A549 treated with Hydrocortisone at 1 μM for 4 hours (cell line): ENCODE measurements at places on chromosomes 4 and X. TPM values are rescaled to one million over a fixed set of nuclear protein-coding genes. Genes with fewer than 3 reads are reported as not detected.

USP27X gene
- 2.9 to 5.2 TPM (median 4.4 TPM) in 5 replicates for total RNA-seq

VEGFC gene
- 8.7 to 10.0 TPM (median 9.4 TPM) in 5 replicates for total RNA-seq

WWC2 gene
- 11.0 to 19.3 TPM (median 17.3 TPM) in 5 replicates for total RNA-seq

IRAK1 gene
- 201 to 219 TPM (median 215 TPM) in 5 replicates for total RNA-seq

XG gene
- 0.03 TPM in 1 of 5 replicates, not detected in the others for total RNA-seq

PDGFRA gene
- 0.24 to 0.75 TPM (median 0.53 TPM) in 5 replicates for total RNA-seq

S100G gene
- not detected in 5 replicates for total RNA-seq

TCEANC gene
- total RNA-seq: 0.59 to 0.99 TPM (median 0.66 TPM) in 5 replicates

ADAMTS3 gene
- not detected in 5 replicates for total RNA-seq

GATA1 gene
- total RNA-seq: not detected in 5 replicates

PLK4 gene
- total RNA-seq: 13.2 to 17.2 TPM (median 14.6 TPM) in 5 replicates

CC2D2A gene
- 11.6 to 14.4 TPM (median 12.5 TPM) in 5 replicates for total RNA-seq

BGN gene
- total RNA-seq: not detected in 5 replicates

AMELX gene
- not detected in 5 replicates for total RNA-seq

BEX5 gene
- total RNA-seq: not detected in 5 replicates

FGF5 gene
- total RNA-seq: 0.05 to 0.32 TPM (median 0.15 TPM) in 5 replicates

SLC6A14 gene
- not detected in 5 replicates for total RNA-seq

IGFBP7 gene
- total RNA-seq: 199 to 334 TPM (median 253 TPM) in 5 replicates

TRIML2 gene
- total RNA-seq: 33.0 to 53.7 TPM (median 42.4 TPM) in 5 replicates

CORIN gene
- total RNA-seq: not detected in 5 replicates

PCGF3 gene
- 17.0 to 23.8 TPM (median 18.9 TPM) in 5 replicates for total RNA-seq

TCEAL7 gene
- not detected in 5 replicates for total RNA-seq

CXorf65 gene
- not detected in 5 replicates for total RNA-seq

ZCCHC12 gene
- total RNA-seq: 0.15 to 0.30 TPM (median 0.17 TPM) in 5 replicates

KCNE5 gene
- total RNA-seq: 0.09 to 0.20 TPM (median 0.13 TPM) in 3 of 5 replicates, not detected in the others

ASMT gene
- total RNA-seq: 0.15 to 0.25 TPM (median 0.17 TPM) in 5 replicates

CCDC160 gene
- 0.06 TPM in 1 of 5 replicates, not detected in the others for total RNA-seq

ZNF630 gene
- 0.14 to 0.40 TPM (median 0.21 TPM) in 5 replicates for total RNA-seq

SPATA18 gene
- 3.6 to 5.5 TPM (median 4.5 TPM) in 5 replicates for total RNA-seq

TMEM150C gene
- 0.59 to 1.2 TPM (median 0.95 TPM) in 5 replicates for total RNA-seq

CBR4 gene
- 3.6 to 5.0 TPM (median 4.4 TPM) in 5 replicates for total RNA-seq

LINC00632 gene
- total RNA-seq: 0.94 to 1.7 TPM (median 1.4 TPM) in 5 replicates

PAK3 gene
- 0.08 TPM in 2 of 5 replicates, not detected in the others for total RNA-seq

RIPPLY1 gene
- 0.10 to 0.12 TPM in 2 of 5 replicates, not detected in the others for total RNA-seq

DUSP21 gene
- not detected in 5 replicates for total RNA-seq

SH3RF1 gene
- 7.3 to 10.4 TPM (median 8.0 TPM) in 5 replicates for total RNA-seq
